ENCODE measurements at places on chromosomes 4 and X.

- no peak for DNase-seq
Measured at GRCh38 chr4:1864076-1865008, 6.9 kb upstream of the NSD2 start.

DNA sequence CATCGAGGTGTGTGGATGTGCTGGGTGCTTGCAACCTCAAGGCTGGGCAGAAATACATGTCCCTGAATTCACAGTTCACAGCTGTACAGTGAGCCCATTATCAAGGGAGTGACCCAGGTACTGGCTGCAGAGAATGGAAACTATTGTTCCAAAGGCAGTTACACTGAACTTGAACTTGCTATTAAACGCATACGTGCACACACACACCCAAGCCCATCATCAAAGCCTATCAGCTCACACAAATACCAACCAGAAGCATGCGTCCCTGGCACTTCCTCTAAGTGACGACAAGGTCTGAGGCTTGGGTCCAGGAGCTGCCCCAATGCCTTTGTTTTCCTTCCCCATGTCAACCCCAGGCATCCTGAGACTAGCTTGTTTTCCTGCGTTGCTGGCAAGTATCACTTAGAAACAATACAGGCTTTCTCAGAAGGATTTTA is 88.6 kb downstream of the IRF2 start:
- no peak for DNase-seq

DNA sequence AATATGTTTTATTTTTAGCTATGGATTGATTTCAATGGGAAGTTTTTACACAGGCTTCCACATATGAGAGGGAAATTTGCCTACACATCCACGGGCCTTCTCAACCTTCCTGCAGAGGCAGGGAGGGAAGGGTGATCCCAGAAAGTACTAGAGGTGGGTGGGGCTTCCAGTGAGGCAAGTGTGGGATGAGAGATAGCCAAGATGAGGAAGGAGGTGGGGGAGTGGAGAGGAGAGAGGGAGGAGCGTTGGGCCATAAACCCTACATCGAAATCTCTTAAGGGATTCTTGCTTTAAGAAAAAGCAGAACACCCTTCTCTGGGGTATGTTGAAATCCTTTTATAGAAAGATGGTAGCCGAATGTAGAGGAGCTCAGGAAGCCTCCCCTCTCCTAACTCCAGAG is 19.0 kb downstream of the NKX6-1 start:
- no peak for DNase-seq

- DNase-seq = no peak
Measured at GRCh38 chr4:88859191-88859812, 161.7 kb upstream of the NAP1L5 start.

GRCh38 chrX:3717742-3718420 is 4.4 kb upstream of the PRKX start:
- no peak for DNase-seq

DNA sequence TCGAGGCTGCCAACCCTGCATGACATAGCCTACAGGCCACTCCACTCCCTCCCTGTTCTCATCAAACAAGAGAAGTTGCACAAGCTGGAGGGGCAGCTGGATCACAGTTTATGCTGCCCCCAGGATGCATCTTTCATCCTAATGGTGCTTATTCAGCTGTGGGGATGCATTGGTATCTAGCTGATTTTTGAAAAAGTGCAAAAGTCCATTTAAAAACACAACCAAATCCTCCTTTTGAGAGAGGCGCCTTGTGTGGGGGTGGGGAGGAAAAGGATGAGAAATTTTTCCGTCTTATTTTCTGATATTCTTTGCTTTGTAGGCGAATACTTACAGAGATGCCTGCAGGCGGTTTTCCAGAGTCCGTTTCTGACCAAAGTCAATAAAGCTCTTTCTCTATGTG is 276.4 kb upstream of the BOD1L1 start:
- peak; percentile 92 for DNase-seq

- no peak for DNase-seq
Measured at GRCh38 chrX:67587946-67588624, 44.3 kb downstream of the AR start.
